Kidney (tissue), 22 donors: ENCODE measurements at places on chromosomes 7 and 10. TPM values are rescaled to one million over a fixed set of nuclear protein-coding genes. Genes with fewer than 3 reads are reported as not detected.

DNA sequence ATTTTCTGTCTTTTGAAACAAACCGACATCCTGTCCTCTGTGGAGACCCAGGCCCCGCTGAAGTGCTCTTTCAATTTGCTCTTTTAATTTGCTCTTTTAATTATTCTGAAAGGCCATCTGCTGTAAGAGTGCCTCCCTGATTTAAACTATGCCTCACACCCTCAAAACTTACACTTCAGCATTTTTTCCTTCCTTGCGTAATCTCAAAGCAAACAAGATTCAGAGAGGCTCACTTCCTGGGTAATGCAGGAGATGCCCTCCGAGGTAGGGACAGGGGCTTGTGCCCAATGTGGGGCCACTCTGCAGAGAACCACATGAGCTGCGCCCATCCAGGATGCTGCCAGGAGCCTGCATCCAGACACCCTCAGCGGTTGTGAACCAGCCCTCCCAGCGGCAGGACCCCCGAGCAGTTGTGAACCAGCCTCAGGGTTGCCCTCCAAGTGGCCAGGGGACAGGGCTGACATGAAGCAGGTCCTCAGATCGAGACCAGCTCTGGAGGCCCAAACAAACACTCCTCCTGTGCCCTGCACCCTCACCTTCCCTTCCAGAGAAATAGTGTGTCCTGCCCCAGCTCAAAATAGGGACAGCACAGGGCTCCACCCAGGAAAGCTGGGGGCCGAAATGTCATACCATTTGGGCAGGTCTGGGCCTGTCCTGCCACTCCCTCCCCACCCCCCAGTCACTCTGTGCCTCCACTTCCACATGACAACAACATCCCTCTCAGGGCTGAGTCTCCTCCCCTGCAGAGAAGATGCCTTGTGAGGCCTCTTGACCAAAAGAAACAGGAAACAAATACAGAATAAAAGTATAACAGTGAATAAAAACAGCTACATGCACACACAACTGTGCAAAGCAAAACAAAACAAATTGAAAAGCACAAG lies 190.4 kb downstream of the PTPRN2 start:
- no peaks in the 10 kb centered on the region for H3K36me3 ChIP-seq
- H3K4me1 ChIP-seq, result no peaks in the 10 kb centered on the region
- no peak for DNase-seq
- H3K27ac ChIP-seq, result peak overlapping the region; percentile 32
- no peak overlapping the region for H3K4me3 ChIP-seq
- H3K27me3 ChIP-seq, result no peaks in the 10 kb centered on the region

GRCh38 chr7:66758950-66759628 lies 18.6 kb downstream of the RABGEF1 start:
- H3K27ac ChIP-seq, result no peak overlapping the region
- H3K27me3 ChIP-seq, result no peaks in the 10 kb centered on the region
- no peaks in the 10 kb centered on the region for H3K36me3 ChIP-seq
- no peak for DNase-seq

DNA sequence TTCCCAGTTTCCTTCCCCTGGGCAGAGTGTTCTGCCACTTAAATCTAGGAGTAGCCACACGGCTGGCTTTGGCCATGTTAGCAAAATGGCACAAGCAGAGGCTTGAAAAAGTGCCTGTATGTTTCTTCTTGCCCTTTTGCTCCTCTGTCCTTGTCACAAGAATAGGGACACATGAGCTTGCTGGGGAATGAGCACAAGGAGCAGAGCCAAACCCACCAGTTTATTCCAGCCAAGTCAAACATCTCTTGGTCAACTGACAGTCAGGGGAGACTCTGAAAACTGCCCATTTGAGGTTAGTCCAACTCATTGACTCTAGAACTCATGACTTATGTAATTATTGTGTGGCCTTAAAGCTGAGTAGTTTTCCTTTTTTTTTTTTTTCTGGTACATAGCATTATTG lies 739.7 kb upstream of the FZD8 start:
- H3K27me3 ChIP-seq, result no peaks in the 10 kb centered on the region
- no peak overlapping the region for H3K27ac ChIP-seq
- no peaks in the 10 kb centered on the region for H3K4me1 ChIP-seq
- no peaks in the 10 kb centered on the region for H3K36me3 ChIP-seq
- no peak overlapping the region for H3K4me3 ChIP-seq
- DNase-seq, result no peak

DNA sequence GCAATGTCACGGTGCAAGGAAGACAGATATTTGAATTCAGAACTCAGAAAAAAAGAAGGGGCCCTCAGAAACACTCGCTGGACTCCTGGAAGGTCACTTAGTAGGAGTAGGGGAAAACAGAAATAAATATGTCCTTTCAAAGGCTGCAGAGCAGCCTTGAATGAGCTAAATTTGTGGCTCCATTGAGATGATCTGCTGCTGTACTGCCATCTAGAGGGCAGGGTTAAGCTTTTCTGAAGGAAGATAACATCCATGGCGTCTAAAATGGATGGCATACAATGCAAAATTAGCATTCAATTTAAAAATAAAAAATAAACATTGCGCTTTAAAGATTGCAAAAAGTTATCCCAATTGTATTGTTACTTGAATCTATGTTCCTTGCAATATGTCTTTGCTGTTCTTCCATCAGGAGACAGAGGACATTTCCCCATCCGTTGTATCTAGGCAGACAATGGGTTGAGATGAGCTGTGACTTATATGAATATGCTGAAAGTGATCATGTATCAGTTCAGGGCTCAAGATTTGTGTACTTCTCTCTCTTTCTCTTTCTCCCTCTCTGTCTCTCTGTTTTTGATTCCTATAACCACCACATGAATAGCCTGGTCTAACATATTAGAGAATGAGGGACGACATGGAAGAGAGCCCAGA lies 642.2 kb downstream of the SH2D4B start:
- H3K4me3 ChIP-seq, result no peak overlapping the region
- H3K27me3 ChIP-seq, result no peaks in the 10 kb centered on the region
- DNase-seq, result peak; percentile 48
- H3K4me1 ChIP-seq, result no peaks in the 10 kb centered on the region
- H3K27ac ChIP-seq, result no peak overlapping the region

- no peak overlapping the region for H3K4me3 ChIP-seq
- H3K36me3 ChIP-seq, result no peaks in the 10 kb centered on the region
- H3K27ac ChIP-seq, result no peak overlapping the region
- H3K4me1 ChIP-seq, result no peaks in the 10 kb centered on the region
- no peak for DNase-seq
- no peaks in the 10 kb centered on the region for H3K27me3 ChIP-seq
Observed at GRCh38 chr10:132265890-132266496, 41.8 kb downstream of the STK32C start.

CNNM1 gene
- total RNA-seq, result 0.85 TPM

DNA sequence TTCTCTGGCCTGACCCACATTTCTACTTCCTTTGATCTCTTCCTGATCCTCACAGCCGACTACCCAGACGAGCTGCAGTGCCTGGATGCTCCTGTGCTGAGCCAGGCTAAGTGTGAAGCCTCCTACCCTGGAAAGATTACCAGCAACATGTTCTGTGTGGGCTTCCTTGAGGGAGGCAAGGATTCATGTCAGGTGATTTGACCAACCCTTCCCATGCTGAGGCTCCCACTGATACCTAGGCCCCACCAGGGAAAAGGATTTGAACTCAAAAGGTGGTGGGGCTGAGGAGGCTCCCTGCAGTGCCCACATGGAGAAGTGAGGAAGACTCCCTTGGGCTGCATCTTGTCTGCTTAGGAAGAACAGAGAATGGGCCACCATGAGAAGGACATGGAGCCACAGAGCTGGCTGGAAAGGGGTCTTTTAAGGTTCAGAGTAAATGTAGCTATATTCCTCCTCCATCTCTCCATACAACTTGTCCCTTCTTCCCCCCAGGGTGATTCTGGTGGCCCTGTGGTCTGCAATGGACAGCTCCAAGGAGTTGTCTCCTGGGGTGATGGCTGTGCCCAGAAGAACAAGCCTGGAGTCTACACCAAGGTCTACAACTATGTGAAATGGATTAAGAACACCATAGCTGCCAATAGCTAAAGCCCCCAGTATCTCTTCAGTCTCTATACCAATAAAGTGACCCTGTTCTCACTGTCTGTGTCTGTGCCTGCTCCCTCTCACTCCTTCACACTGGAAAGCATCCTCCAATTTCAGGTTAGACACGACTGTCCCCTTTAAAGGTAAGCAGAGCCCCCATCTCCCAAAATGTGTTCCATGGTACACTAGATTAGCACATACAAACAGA lies 3.3 kb downstream of the PRSS1 start:
- no peak overlapping the region for H3K4me3 ChIP-seq
- H3K4me1 ChIP-seq, result no peaks in the 10 kb centered on the region
- no peaks in the 10 kb centered on the region for H3K36me3 ChIP-seq
- no peak for DNase-seq
- H3K27ac ChIP-seq, result no peak overlapping the region

GRCh38 chr7:93943816-93944540 lies 22.4 kb downstream of the GNG11 start:
- H3K36me3 ChIP-seq, result no peaks in the 10 kb centered on the region
- no peak overlapping the region for H3K4me3 ChIP-seq
- H3K4me1 ChIP-seq, result no peaks in the 10 kb centered on the region
- no peaks in the 10 kb centered on the region for H3K27me3 ChIP-seq

LRIT1 gene
- total RNA-seq, result not detected

ANXA8L1 gene
- total RNA-seq, result not detected

DNA sequence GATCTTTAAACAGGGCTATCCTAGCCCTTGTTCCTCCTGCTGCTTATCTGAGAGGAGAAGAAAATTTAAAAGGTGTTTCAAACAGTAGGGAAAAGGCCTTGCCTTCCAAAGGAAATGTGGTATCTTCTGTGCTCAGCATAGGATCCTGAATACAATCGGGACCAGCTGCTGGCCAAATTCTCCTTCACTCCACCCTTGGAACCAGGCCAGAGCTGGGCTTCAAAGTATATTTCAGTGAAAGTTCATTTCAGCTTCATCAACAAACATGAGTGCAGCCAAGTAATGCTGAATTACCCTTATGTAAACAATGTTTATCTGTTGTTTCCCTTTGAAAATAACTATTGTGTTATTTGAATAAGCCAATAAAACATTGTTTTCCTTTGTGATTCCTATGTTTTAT lies 146.5 kb upstream of the MEOX2 start:
- DNase-seq, result peak; percentile 10
- no peak overlapping the region for H3K27ac ChIP-seq
- H3K4me3 ChIP-seq, result no peak overlapping the region
- H3K36me3 ChIP-seq, result no peaks in the 10 kb centered on the region
- no peaks in the 10 kb centered on the region for H3K4me1 ChIP-seq
